ENCODE measurements at places on chromosomes 1 and 21. TPM values are rescaled to one million over a fixed set of nuclear protein-coding genes. Genes with fewer than 3 reads are reported as not detected.

DNA sequence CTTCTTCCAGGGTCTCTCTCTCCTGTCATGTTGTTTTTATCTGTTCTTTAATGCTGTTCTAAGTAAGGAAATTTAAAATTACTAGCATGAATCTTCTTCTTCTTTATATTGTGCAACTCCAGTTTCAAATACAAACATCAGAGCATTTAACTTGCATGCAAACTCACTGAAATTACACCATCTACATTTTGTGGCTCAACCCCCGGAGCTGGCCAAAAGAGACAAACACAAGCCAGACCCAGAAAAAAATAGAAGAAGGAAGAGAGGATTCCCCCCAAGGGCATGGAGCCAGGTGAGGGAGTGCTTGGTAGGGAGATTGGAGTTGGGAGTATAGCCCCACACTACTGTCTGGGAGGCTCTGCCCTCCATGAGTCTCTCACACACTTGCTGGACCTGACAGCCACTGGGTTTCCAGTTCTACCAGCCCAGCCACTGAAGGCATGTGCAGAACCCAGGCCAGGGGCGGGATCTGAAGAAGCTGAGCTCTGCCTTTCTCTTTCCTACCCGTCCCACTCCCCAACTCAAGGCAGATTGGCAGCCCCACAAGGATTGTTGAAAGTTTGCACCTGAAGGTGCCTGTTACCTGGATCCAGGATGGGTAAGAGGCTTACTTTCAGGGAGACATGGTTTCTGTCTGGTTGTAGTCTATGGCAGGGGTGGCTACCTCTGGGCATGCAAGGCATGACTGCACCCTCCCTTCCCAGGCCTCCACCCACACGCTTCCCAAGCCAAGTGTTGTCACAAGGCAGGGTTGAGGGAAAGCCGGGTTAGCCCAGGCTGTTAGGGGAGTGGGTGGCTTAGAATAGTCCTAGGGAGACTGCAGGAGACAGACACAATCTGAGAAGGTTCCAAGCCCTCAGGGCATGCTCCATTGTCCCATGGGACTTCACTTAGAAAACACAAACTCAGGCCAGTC lies 297.2 kb downstream of the TGFB2 start:
- peak; percentile 64 for DNase-seq

- DNase-seq = no peak
Observed at GRCh38 chr1:173224949-173225348, 17.8 kb upstream of the TNFSF4 start.

DNA sequence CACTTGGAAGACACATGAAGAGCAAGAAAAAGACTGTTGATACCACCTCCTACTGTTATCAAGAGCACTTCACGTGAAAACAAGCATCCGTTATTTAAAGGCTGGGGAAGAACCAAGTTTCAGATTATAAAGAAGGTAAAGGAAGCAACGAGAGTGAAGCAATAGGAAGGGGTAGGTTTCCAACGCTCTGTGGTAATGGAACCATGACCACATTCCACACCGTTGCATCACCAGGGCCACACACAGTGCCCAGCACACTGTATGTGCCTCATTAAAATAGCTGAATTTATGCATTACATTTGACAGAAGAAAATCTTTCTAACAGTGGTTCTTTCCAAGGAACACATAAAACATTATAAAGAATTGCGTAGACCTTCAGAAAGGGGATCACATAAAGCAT lies 435.8 kb downstream of the MRPL39 start:
- DNase-seq = no peak

CD1D gene
- total RNA-seq = 1.8 TPM

TMOD4 gene
- 0.26 TPM for total RNA-seq

S100A12 gene
- total RNA-seq = 3.2 TPM

- DNase-seq = no peak
Observed at GRCh38 chr21:17402937-17403336, 109.9 kb upstream of the CXADR start.

Measured in uterus (tissue), 4 donors.